LNCaP clone FGC (cell line): ENCODE measurements at places on chromosomes 16 and 17.
A peak's percentile ranks its signal among the peaks of the same experiment; 100 is the strongest.

- no peak for DNase-seq
Measured at GRCh38 chr17:62687997-62688396, 60.5 kb downstream of the MRC2 start.

DNA sequence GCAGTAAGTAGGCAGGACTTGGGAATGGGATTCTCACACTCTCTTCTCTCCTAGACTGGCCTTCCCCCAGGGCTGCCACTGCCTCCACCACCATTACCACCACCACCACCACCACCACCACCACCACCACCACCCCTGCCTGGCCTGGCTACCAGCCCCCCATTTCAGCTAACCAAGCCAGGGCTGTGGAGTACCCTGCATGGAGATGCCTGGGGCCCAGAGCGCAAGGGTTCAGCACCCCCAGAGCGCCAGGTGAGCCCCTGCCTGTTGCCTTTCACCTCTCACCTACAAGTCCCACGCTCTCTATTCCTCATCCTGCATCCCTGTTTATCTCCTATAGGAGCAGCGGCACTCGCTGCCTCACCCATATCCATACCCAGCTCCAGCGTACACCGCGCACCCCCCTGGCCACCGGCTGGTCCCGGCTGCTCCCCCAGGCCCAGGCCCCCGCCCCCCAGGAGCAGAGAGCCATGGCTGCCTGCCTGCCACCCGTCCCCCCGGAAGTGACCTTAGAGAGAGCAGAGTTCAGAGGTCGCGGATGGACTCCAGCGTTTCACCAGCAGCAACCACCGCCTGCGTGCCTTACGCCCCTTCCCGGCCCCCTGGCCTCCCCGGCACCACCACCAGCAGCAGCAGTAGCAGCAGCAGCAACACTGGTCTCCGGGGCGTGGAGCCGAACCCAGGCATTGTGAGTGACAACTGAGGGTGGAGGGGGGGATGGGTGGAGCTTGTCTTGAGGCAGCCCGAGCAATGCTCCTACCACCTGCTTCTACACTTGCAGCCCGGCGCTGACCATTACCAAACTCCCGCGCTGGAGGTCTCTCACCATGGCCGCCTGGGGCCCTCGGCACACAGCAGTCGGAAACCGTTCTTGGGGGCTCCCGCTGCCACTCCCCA is 7.9 kb upstream of the TMEM88 start:
- DNase-seq: no peak

DNA sequence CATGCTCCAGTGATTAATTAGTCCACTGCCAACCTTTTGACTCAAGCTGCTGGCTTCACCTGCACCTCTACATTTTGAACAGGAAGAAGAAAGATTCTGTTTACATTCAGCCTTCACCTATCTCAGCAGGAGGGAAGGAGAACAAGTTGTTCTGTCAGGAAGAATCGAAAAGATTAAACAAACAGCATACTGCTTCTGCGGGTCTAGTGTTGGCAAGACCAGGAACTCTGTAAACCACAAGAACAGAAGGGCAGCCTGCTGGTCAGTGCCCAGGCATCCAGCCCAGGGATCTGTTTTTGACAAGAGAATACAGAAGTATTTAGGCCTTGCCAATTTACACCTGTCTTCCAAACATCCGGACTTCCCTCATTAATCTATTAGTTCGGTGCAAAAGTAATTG is 189.7 kb downstream of the CHD9NB start:
- DNase-seq: peak; percentile 87

GRCh38 chr16:336269-336668 is 16.3 kb downstream of the AXIN1 start:
- DNase-seq: no peak

- DNase-seq: no peak
Measured at GRCh38 chr16:55930036-55930435, 54.9 kb upstream of the CES5A start.

- no peak for DNase-seq
Measured at GRCh38 chr16:82091241-82091640, 56.2 kb downstream of the HSD17B2 start.

- DNase-seq: no peak
Measured at GRCh38 chr16:86761111-86762031, 183.0 kb downstream of the FOXL1 start.

GRCh38 chr17:45386178-45386577 is 46.5 kb downstream of the ARHGAP27 start:
- DNase-seq: no peak

DNA sequence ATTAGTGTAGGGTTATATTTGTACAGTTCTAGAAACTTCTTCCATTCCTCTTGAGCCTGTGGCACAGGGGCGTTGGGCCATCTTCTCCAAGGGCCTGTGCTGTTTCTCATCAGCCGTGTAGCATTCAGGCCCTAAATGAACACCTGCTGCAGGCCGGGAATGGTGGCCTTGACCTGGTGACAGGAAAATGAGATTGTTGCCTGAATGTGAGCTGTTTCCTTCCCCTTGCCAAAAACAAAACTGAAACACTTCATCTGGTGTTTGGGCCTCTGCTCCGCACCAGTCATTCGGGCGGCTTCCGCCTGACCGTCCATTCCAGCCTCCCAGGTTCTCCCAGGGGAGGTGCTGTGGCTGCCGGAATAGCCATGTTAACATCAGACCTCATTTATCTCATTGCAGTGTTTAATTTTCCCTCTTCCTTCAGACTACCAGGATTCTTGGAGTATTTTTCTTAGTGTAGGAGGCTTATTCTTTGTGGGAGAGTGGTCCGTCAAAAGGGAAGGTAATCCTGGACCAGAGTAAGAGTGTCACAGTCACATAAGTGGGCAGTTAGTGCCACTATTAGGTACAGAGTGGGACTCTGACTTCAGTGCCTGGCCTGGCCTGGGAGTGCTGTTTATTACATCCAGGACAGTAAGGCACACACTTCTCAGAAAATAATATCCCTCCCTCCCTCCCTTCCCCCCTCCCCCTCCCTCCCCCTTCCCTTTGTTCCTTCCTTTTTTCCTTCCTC is 61.9 kb downstream of the WWP2 start:
- DNase-seq: no peak

DNA sequence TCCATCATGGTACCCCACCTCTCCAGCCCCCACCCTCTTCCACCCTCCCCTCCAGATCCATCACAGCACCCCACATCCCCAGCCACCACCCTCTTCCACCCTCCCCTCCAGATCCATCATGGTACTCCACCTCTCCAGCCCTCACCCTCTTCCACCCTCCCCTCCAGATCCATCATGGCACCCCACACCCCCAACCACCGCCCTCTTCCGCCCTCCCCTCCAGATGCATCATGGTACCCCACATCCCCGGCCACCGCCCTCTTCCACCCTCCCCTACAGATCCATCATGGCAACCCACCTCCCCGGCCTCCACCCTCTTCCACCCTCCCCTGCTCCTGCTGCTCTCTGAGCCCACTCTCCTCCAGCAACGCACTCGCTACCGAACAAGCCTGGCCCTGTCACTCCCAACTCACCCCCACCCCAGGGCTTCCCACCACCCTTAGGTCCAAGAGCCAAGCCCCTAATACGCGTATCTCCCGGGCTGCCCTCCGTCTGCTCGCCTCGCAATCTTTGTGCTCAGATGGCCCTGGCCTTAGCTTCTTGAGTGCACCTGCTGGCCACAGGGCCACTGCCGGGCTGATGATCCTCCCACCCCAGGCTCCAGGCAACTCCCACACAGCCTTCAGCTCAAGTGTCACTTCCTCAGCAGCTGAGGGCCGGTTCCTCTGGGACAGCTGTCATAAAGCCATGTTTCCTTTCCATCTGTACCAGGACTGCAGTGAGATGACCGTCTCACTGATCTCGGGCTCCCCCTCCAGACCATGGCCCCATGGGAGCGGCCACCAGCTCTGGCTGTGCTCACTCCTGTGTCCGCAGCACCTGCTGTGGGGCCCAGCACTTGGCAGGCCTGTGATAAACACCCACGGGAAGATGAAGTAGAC is 25.5 kb downstream of the KDM8 start:
- DNase-seq: no peak

- no peak for DNase-seq
Measured at GRCh38 chr17:42865638-42866094, 14.7 kb downstream of the AOC3 start.

- DNase-seq: no peak
Measured at GRCh38 chr16:7382521-7382920, 49.9 kb downstream of the RBFOX1 start.

- DNase-seq: no peak
Measured at GRCh38 chr17:41256291-41256685, 1.1 kb downstream of the KRTAP9-9 start.

GRCh38 chr17:10316801-10317542 is 55.8 kb downstream of the MYH13 start:
- peak; percentile 27 for DNase-seq

GRCh38 chr17:58312021-58312630 is 16.5 kb downstream of the TSPOAP1 start:
- DNase-seq: no peak

DNA sequence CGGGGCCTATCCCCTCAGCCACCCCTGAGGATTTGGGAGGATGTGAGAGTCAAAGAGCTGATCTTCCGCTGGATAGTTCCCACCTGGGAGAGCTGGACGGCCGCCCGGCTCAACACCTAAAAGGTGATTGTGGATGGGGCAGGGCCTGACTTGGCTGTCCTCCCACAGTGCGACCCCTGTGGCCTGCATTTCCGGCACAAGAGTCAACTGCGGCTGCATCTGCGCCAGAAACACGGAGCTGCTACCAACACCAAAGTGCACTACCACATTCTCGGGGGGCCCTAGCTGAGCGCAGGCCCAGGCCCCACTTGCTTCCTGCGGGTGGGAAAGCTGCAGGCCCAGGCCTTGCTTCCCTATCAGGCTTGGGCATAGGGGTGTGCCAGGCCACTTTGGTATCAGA is 4.5 kb downstream of the BCL6B start:
- no peak for DNase-seq

- DNase-seq: no peak
Measured at GRCh38 chr17:70144260-70144846, 25.0 kb upstream of the KCNJ2 start.

GRCh38 chr16:68384288-68385161 is 63.8 kb downstream of the SMPD3 start:
- no peak for DNase-seq

GRCh38 chr17:57338257-57338914 is 82.1 kb downstream of the MSI2 start:
- DNase-seq: no peak

DNA sequence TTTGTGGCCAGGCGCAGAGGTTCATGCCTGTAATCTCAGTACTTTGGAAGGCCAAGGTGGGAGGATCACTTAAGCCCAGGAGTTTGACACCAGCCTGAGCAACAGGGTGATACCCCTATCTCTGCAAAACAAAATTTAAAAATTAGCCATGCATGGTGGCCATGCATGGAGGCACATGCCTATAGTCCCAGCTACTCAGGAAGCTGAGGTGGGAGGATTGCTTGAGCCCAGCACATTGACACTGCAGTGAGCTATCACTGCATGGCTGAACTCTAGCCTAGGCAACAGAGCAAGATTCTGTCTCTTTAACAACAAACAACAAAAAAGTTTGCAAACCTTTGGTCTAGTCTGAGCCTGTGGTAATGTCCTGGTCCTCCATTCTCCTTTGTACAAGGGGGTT is 69.2 kb upstream of the CNEP1R1 start:
- DNase-seq: no peak

- DNase-seq: no peak
Measured at GRCh38 chr17:36849871-36850348, 87.4 kb upstream of the LHX1 start.

DNA sequence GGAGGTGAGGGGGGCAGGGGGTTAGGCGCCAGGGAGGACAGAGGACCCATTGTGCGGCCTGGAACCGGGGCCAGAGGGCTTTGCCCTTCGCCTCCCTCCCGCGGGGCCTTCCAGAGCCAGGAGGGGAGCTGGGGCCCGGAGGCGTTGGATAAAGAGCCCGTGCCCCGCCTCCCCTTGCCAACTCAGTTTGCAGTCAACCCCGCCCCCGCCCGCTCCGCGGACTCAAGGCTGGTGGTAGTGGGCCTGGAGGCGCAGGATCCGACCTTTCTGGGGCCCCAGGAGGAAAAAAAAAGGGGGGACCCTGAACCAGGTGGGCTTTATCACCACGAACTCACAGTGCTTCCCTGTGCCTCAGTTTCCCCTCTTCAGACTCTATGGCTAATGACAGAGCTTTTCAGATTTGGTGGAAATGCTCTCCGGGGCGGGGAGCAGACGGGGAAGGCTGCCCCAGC is 2.0 kb upstream of the SPHK1 start:
- DNase-seq: no peak

DNA sequence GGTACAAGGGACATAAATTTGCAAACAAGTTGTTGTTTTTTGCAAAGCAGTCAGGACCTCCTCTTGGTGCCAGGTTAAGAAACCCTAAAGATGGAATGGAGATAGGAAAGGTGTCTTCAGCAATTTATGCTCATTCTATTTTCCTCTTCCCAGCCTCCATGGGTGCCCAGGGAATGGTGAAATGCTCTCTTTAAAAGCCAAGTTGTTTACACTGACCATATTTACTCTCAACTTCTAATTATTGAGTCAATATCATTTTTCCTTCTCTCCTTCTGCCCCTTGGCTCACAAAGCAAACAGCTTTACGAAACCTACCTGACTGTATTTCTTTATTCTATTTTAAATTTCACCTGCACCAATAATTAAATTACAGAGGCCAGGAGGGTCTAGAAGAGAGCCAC is 138.5 kb upstream of the IRX3 start:
- no peak for DNase-seq

- DNase-seq: no peak
Measured at GRCh38 chr17:15885770-15886169, 59.2 kb upstream of the ADORA2B start.

- no peak for DNase-seq
Measured at GRCh38 chr17:17063546-17064122, 21.4 kb downstream of the MPRIP start.

- no peak for DNase-seq
Measured at GRCh38 chr17:36977066-36977465, 28.3 kb downstream of the AATF start.

- DNase-seq: no peak
Measured at GRCh38 chr16:81740169-81740568, 38.9 kb upstream of the PLCG2 start.

GRCh38 chr16:4982056-4982867 is 24.1 kb downstream of the SEC14L5 start:
- DNase-seq: no peak

- DNase-seq: no peak
Measured at GRCh38 chr16:2482249-2482648, 7.3 kb downstream of the TBC1D24 start.

DNA sequence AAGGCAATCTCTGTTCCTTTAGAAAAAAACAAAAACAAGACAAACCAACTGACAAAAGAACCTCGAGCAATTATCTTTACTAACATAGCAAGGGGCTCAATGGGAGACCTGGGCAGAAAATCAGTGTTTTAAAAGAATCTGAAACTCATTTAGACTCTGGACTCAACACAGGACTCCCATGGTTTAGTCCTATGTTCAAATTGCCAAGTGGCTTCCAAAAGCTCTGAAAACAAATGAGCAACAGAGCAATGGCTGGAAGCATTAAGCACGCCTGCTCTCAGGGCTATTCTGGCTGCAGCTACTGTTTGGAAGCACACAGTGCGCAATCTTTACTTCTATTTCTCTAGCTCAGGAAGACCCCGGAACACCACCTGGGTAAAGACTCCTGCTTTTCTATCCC is 162.0 kb downstream of the AATF start:
- no peak for DNase-seq
